ENCODE measurements at places on chromosomes 5 and 9. TPM values are rescaled to one million over a fixed set of nuclear protein-coding genes. Genes with fewer than 3 reads are reported as not detected.
A peak's percentile ranks its signal among the peaks of the same experiment; 100 is the strongest.

DNA sequence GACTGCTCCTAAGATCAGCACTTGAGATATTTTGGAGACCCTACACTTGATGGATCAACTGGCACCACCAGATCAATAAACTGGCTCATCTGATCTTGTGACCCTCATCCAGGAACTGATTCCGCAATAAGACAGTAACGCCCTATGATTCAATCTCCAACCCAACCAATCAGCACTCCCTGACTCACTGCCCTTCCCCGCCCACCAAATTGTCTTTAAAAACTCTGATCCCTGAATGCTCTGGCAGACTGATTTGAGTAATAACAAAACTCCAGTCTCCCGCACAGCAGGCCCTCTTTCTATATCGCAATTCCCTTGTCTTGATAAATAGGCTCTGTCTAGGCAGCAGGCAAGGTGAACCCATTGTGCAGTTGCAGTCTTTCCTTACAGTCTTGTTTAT, 677.0 kb downstream of the LRRC70 start:
- ATAC-seq = no peak

GRCh38 chr9:35604578-35605350, at the start of gene TESK1:
Gene TESK1 (plus strand): TSS chr9:35605262. CDS start chr9:35605620, 358 bp downstream.
- peak; percentile 57 for ATAC-seq

- no peak for ATAC-seq
These were observed 17.8 kb upstream of the ERMP1 start for GRCh38 chr9:5850724-5851122.

DNA sequence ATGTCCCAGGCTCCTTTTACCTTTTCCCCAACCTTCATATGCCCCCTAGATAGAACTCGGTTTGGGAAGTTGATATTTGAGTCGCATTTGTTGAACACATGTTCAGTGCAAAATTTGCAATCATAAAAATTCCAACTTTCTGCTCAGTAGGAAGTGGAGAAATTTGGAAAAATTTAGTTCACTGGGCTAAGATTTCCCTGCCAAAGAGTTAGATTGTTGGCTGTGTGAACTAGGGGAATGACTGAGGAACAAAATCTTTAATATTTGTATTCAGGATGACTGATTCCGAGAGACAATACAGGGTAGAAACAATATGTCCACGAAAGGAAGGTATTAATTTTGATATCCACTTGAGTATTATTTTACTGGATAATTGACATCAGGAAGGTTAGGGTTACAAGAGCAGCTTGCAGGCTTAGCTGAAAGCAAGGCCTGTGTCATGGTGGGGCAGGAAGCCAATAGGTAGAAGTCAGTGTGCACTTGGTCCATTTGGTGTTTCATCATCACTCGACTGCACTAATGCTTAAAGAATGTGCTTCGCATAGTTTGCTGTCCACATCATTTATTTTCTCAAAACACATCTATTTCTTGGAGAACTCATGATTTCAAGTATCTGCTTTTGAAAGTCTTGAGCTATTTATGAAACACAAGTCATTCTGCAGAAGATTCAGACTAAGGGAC, 59.4 kb upstream of the GNA14 start:
- no peak for ATAC-seq

The URM1 gene
- total RNA-seq = 83.5 TPM

DNA sequence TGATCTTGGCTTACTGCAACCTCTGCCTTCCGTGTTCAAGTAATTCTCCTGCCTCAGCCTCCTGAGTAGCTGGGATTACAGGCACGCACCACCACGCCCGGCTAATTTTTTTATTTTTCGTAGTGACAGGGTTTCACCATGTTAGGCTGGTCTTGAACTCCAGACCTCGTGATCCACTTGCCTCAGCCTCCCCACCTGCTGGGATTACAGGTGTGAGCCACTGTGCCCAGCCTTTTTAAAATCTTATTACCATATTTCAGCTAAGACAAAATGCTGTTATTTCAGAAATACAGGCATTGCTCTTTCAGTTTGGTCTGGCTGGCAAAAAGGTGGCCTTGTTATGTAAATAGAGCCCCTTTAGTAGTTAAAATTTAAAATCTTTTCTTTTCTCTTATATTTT, 46.9 kb upstream of the GLDC start:
- ATAC-seq = no peak

DNA sequence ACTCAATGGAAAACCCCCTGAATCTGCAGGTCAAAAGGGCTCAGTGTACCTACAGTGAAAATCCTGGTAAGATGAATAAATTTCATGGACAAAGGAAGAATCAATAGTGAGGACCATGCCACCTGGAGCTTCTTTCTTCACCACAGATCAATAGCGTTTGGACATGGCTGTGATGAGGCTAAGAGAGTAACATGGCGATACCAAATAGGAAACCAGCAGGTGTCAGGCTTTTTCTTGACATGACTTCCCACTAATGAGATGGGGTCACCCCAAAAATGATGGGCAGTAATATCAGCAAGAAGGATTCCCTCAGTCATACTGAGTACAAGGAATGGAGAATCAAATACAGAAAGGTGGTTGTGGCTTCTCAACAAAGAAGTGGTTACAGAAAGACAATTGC, 208.5 kb upstream of the PLPPR1 start:
- no peak for ATAC-seq

GRCh38 chr9:132381966-132382541, 24.6 kb downstream of the TTF1 start:
- no peak for ATAC-seq

DNA sequence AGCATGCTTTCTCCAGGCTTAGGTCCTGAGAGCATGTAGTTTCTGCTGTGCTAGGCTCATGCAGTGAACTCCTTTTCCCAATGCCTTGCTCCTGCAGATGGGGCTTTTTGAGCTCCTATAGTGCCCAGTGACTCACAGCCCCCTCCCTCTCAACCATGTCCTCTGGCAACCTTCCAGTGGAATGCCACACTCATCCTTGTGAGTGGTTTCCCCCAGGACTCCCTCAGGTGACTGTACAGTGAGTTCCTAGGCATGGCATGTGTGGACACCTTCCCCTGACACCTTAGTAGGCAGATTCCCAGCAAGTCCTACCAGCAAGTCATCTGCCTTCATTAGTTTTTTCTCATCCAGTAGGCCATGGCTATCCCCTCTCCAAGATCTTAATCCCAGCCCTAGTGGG, 72.4 kb upstream of the CXCL14 start:
- ATAC-seq = no peak

The GABBR2 gene
- total RNA-seq = not detected

DNA sequence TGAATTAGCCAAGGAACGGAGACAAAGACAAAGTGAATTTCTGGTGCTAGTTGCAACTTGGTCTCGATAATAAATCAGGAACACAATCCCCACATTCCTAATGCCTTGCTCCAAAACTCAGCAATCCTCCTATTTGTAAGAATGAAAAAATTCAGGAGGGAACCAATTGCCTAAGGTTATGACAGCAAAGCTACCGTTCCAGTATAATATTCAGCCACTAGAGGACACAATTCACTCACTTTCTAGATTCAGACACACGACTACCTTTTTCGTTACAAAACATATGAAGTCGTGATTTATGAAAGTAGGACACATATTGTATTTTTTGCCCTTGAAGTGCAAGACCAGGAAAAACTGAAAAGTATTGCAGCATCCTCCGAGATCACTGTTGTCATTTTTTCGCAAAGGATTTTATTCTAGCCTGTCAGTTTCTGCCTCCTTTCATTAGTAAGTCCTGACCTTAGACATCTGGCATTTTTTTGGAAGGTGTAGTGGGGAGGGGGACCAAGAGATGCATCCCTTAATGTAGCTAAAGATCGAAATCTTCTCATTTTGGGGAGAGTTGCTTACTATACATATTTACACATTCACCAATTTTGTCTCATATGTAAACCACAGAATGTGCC, 133.1 kb downstream of the DOCK8 start:
- no peak for ATAC-seq

The DAPK1 gene
- 1.5 TPM for total RNA-seq

The ZBTB34 gene
- total RNA-seq = 7.8 TPM

DNA sequence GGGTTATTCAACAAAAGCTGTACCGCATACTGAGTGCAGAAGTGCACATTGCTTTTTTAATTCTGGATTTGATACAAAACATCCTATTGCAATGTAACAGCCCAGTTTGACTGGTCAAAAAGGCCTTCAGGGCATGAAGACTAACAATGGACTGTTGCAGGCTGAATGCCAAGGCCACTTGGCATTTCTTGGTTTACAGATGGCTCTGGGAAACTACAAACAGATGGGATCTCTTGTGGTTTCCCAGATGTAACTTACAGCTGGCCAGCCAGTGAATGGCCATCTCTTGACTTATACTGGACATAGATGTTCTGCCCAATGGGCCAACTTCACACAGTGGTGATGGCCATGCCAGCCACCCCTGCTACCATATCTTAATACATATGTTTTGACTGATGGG, 36.8 kb downstream of the UGT3A2 start:
- no peak for ATAC-seq

The TRIM14 gene
- 57.8 TPM for total RNA-seq

The NINJ1 gene
- 197 TPM for total RNA-seq

The DDX4 gene
- 0.26 TPM for total RNA-seq

The LRRC19 gene
- not detected for total RNA-seq

The FOXI1 gene
- total RNA-seq = not detected

GRCh38 chr5:122704247-122705036, 70.4 kb upstream of the SNX2 start:
- no peak for ATAC-seq

The IRX1 gene
- not detected for total RNA-seq

- no peak for ATAC-seq
These were observed 36.2 kb upstream of the DAP start for GRCh38 chr5:10797261-10797660.

DNA sequence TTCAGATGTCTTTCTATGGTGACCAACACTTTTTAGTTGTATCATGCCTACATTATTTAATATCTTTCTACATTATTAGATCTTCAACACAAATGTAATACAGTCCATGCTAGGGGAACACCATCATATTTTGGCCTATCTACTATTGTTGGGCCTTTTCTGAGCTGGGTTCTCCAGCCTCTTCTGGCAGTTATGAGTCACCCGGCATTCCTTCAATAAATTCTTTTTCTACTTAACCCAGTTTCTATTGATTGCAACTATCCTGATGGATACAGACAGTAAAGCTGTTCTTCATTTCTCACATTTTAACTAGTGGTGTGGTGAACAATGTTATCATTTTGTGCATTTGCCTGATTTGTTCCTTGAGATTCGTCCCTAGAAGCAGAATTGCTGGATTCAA, 529.3 kb downstream of the BNC2 start:
- no peak for ATAC-seq

GRCh38 chr5:91179018-91179417, 204.1 kb downstream of the ARRDC3 start:
- ATAC-seq = no peak

The RNF183 gene
- 10.9 TPM for total RNA-seq

DNA sequence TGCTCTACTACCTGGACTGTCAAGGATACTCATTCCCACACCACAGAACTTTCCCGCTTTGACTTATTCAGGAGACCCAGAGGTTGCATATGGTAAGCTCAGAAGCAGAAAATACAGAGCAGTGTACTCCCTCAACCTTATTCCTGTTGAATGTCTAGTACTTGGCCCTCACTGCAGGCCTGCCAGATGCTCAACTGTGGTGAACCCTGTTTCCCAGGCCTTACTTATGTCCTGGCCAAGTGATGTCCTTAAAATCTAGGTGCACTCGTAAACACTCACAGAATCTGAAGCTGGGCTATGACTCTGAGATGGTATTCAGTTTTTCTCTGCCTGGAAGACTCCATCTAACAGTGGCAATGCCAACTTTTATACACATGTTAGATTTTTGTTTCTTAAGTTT, 21.0 kb downstream of the DIAPH1 start:
- no peak for ATAC-seq

- no peak for ATAC-seq
These were observed 23.5 kb upstream of the ASS1 start for GRCh38 chr9:130421154-130421801.

The GRIA1 gene
- not detected for total RNA-seq

- no peak for ATAC-seq
These were observed 67.7 kb upstream of the LRRTM2 start for GRCh38 chr5:138942861-138943260.

The SARDH gene
- total RNA-seq = 2.7 TPM

The SH2D3C gene
- total RNA-seq = 46.8 TPM

DNA sequence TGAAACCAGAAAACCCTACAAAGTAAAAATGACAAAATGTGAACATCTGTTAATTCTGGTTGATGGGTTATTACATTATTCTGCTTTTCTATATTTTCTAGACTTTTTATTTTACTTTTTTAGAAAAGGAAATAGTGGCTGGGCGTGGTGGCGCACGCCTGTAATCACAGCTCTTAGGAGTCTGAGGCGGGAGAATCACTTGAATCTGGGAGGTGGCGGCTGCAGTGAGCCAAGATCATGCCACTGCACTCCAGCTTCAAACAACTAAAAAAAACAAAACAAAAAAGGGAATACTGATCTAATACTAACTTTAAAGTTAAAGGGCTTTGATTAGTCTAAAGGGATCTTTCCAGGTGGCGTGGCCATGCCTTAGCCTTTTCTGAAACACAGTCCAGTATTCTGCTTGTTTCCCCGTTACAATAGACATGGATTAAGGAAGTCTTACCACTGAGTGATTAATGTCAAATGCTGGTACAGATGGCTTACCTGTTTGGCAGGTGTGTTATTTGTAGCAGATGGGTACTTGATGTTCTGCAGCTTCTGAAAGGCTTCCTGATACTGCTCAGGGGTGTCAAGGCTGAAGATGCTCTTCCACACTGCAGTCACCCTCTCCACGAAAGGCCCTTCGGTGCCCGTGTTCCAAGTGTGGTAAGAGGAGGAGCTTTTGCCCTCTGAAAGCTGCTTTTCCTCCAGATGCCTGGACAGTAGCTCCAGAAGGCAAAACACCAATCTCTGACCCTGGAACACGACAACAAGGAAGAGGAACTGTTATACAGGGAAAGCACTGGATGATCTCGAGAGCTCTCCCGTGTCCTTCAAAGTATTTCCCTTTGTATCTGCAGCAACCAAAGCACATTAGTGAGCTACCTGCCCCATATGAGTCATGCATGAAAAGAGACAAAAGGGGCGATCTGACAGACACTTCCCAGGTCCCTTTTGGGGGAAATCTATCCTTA, 37.5 kb downstream of the CNOT8 start:
- ATAC-seq = no peak

- ATAC-seq = no peak
These were observed 2.1 kb downstream of the FAM81B start for GRCh38 chr5:95393279-95393678.

DNA sequence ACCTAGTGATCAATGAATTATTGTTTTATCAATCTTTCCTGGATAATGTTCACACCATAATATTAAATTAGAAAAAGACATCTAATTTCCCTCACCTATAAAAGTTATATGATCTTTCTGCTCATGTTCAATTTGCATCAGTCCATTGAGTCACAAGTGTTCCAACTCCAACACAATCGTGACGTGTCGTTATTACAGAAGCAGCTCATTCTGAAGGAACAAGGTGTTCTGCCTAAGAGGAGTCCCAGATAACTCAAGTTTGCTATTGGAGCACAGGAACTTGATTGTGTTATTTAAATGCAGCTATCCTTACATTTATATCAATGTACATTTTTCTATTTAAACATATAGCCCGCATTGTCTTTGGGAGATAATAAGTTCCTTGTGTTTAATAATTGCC, 30.6 kb downstream of the ATPSCKMT start:
- no peak for ATAC-seq

GRCh38 chr9:75935591-75935990, 45.1 kb downstream of the PCSK5 start:
- no peak for ATAC-seq

Measured in activated T-helper 17 cell treated with anti-CD3 and anti-CD28 coated beads, Interleukin-2, amount 50 U/mL, for 72 hours (primary cell).